Panc1 (cell line): ENCODE measurements at places on chromosomes 5 and 9. TPM values are rescaled to one million over a fixed set of nuclear protein-coding genes. Genes with fewer than 3 reads are reported as not detected.

GRCh38 chr9:38478211-38478610 is 54.0 kb upstream of the IGFBPL1 start:
- no peak for DNase-seq

The OTP gene
- 0.05 TPM for total RNA-seq

DNA sequence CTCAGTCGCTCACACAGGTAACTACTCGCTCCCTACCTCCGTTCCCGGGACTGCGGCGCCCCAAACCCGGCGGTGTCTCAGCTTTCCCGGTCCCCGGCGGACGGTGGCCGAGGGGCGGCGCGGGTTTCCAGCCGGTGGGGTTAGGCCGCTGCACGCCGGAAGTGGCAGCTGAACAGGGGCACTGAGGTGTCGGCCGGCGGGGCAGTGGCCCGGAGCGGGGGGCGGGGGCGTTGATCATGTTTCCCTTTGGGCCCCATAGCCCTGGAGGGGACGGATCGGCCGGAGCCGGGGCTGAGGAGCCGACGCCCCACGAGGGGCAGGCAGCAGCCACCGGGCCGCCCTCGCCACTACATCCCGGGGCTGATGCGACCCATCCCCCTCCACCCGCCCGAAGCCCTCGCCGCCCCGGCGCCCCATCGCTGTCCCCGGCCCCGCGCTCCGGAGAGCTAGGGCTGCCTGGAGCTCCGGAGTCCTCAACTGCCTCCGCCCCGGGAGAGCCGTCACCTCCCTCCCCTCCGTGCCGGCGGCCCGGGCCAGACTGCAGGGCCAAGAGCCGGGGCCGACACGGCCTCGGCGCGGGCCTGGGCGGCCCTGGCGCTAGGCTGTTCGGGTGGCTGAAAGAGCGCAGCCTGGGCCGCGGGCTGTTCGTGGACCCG is at the start of gene DCAF10:
Gene DCAF10 (plus strand): TSS at position 167 of the 656 bp plus-strand sequence. CDS start 70 bp downstream, at position 237.
- no peak for DNase-seq

DNA sequence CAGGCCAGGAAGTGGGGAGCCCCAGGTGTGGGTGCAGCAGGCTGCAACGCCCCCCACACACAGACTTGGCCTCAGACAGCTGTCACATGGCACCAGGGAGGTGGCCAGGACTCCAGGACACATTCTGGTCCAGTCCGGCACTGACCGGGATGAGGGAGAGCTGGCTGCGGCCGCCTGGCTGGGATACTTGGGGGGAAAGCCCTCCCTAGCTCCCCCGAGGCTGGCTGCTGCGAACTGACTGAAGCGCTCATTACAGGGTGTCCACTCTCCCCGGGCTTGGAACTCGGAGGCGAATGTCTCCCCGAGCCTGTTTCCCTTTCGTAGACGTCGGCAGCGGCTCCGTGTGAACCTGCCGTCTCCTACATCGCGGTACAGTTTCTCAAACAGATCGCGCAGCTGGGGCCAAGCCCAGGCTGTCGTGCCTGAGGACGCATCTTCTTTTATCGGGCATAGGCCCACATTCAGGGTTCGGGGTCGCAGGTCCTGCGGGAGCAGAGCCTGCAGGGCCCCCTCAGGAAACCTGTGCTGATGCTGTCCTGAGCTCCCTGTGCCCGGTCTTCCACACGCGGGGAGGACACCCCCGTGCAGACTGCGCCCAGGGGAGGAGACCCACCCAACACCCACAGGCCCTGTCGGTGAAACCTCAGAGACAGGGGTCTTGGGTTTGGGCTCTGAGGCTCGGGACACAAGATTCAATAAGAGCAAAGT is 19.8 kb downstream of the NACC2 start:
- no peak for DNase-seq

The RASGEF1C gene
- 0.49 TPM for total RNA-seq

GRCh38 chr9:135513351-135513846 is 7.8 kb upstream of the LCN1 start:
- no peak for DNase-seq

DNA sequence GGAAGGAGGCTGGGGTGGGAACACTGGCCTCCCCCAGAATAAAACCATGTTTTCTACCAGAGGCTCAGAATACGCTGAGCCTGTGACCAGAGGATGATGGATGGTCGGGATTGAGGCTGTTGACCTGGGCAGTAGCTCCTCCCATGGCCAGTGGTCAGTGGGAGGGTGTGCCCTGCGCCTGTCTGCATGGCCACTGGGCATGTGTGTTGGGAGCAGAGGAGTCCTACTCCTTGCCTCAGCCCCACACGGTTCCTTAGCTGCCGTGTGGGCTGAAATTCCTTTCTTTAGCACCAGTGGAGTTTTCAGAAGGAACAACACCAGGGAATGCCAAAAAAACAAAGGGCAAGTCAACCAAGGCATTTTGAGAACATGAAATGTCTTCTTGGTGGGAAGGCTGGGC is 8.5 kb upstream of the RMND5B start:
- DNase-seq: no peak

GRCh38 chr9:21554813-21555212 is 72.7 kb upstream of the IFNE start:
- no peak for DNase-seq
